ENCODE measurements at places on chromosomes 13 and 19.

GRCh38 chr13:50627111-50627510, 216.4 kb downstream of the DLEU7 start:
- no peak for DNase-seq

- DNase-seq = no peak
Measured at GRCh38 chr13:94974015-94974951, 261.9 kb upstream of the SOX21 start.

DNA sequence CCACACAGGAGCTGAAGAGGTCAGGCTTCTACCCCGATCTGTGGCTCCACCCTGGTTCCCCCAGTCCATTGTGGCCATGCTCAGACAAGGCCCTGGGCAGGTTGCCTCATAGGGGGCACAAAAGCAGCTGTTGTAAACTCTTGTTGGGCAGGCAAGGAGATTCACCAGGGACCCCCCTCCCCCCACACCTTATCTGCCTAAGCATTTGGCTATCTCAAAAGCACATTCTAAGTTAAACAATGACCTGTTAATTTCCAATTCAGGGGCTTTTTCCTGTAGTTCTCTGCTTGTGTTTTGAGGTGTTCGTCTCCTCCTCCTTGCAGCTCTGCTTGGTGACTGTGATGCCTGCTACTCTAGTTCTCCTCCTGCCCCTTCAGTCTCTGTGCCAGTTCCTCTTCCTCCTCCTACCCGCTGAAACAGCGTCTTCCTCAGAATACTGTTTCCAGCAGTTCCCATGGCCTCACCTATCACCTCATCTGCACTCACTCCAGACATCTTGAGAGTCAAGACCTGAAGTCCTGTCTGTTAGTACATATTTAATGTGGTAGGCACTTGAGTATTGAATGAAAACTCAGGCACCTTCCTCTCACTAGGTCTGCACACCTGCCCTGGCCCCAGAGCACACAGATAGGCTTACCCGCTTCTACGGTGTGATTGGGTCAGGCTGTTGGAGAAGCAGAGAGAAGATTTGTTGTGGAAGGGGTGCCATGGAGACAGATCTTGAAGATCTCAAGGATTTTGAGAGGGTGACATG, 31.7 kb downstream of the SPATA13 start:
- no peak for DNase-seq

GRCh38 chr13:42114912-42115311, 66.5 kb downstream of the DGKH start:
- DNase-seq = no peak

DNA sequence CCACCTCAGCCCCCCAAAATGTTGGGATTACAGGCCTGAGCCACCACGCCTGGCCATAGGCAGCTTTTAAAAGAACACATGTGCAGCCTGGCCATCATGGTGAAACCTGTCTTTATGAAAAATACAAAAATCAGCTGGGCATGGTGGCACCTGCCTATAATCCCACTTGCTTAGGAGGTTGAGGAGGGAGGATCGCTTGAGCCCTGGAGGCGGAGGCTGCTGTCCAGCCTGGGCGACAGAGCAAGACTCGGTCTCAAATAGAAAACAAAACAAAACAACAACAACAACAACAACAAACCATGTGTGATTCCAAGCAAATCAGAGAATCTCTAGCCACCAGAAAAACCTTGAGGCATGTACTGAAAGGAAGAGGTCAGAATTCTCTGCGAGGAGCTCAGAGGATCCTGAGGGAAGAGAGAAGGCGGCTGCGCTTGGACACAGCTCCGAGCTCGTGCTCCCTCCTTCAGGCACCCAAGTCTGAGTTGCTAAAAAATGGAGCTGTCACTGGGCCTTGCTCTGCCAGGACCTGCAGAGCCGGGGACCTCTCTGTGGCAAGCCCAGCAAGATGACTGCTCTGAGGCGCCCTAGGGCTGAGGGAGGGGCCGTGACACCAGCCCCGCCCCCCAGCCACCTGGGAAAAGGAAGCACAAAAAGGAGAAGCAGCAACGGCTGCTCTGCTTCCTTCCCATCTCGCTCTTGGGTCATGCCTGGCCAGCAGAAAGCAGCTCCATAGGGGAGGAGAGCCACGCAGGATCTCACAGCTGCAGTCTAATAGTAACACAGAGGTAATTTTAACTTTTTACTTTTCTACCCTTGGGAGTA, at the start of gene ARL11:
ARL11 (plus strand) TSS at position 677 of the 822 bp plus-strand sequence. CDS start 1,941 bp downstream, outside the sequence.
- DNase-seq = peak; percentile 39

GRCh38 chr13:113465300-113465699, 12.0 kb upstream of the ADPRHL1 start:
- no peak for DNase-seq

GRCh38 chr19:16217716-16218451, 20.2 kb downstream of the AP1M1 start:
- DNase-seq = no peak

GRCh38 chr13:101018720-101019119, 344.1 kb upstream of the TMTC4 start:
- no peak for DNase-seq

GRCh38 chr13:100581504-100581903, 7.1 kb downstream of the GGACT start:
- DNase-seq = no peak

DNA sequence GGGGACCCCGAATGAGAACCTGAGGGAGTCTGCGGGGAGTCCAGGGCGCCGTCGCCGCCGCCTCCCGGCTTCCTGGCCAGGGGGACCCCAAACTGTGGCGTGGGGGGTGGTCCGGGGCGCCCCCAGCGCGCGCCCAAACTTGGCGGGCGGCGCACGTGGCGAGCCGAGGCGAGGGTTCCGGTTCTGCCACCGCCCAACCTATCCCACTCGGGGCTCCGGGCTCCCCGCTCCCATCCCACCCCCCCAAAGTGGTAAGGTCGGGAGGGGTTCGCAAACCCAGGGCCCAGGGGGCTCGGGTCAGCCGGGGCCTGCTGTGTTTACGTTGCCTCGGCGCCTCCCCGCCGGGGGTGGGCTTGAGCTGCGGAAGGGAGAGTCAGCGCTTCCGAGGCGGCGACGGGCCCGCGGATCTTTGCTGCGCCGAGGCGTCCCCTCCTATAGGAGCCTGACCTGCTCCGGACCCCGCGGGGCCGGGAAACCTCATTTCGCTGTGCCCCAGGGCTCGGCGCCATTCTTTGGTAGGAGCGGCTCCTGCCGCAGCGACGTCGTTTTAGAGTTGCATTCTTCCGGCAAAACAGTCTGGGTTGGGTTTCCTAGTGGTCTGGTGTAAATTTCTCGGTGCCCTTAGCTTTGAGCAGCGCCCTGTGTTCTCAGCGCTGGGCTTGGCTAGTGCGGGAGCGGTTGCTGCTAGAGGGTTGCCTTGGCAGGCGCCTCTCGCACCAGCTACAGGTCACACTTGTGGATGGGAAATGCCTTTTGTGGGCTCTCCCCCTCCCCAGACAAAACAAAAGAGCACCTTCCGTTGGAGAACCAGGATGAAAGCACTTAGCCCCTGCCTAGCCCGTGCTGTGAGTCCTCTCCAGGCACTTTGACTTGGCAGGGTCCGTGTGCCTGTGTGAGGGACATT, 1.2 kb downstream of the DAZAP1 start:
- peak; percentile 45 for DNase-seq

- DNase-seq = no peak
Measured at GRCh38 chr19:39379865-39380396, 11.0 kb downstream of the PAF1 start.

DNA sequence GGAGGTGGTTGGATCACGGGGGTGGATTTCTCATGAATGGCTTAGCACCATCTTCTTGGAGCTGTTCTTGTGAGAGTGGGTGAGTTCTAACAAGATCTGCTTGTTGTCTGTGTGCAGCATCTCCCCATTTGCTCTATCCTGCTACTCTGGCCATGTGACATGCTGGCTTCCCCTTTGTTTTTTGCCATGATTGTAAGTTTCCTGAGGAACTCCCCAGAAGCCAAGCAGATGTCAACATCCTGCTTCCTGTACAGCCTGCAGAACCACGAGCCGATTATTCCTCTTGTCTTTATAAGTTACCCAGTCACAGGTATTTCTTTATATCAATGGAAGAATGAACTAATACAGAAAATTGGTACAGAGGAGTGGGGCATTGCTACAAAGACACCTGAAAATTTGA, 2.3 kb upstream of the SIGLEC12 start:
- DNase-seq = no peak

GRCh38 chr19:10471909-10472308, 31.2 kb downstream of the KEAP1 start:
- no peak for DNase-seq

DNA sequence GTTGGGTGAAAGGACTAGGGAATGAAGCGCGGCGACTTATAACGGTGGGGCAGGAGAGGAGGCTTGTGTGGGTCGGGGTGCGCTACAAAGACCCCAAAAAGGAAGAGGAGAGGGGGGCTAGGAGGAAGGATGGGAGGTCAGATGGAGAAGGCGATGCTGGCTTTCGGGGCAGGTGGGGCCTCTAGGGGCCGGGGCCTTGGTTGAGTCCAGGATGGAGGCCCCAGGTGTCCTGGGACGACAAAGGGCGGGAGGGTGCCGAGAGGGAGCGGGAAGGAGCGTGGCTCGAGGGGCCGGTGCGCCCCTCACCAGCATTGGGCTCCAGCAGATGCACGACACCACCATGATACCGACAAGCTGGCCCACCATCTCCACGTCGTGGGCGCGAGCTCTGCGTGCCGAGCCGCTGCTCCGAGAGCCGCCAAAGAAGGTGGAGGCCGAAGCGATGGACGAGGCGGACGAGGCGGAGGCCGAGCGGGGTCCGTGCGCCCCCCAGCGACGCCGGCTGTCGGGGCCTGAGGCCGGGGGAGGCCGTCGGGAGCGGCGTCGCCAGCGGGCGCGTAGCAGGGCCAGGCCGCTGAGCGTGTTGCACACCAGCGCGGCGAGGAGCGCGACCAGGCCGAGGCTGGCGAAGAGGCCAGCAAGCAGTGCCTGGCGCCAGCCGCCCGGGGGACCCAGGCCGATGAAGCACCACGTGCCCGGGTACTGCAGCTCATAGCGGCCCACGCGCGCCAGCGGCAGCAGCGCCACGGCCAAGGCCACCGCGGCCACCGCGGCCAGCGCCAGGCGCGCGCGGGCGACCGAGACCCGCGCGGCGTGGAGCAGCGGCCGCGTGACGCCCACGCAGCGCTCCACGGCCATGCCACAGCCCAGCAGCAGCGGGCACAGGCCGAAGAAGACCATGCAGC, 1.8 kb downstream of the PTGER1 start:
- DNase-seq = no peak

DNA sequence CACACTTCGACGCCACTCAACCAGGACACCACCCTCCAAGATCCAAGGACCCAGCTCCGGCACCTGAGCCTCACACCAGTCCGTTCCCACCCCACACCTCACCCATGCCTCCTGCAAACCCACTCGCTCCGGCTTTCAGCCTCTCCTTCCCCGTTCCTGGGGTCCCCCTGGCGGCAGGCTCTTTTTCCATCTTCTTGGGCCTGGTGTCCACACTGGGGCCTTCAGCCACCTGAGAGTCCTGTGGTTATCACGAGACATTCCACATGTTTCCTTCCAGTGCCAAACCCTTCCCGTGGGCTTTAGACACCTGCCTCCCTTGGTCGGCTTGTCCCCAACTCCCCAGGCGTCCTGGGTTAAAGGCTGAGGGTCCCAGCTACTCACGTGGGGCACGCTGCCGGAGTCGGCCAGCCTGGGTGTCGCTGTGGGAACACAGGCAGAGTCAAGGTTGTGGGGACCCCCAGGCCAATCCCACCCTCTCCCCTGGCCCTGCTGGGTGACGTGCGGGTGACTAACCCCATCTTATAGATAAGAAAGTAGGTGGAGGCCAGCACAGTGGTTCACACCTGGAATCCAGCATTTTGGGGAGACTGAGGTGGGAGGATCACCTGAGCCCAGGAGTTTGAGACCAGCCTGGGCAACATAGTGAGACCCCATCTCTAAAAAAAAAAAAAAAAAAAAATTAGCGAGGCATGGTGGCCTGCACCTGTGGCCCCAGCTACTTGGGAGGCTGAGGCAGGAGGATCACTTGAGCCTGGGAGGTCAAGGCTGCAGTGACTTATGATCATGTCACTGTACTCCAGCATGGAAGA, 1.9 kb downstream of the JSRP1 start:
- DNase-seq = no peak

DNA sequence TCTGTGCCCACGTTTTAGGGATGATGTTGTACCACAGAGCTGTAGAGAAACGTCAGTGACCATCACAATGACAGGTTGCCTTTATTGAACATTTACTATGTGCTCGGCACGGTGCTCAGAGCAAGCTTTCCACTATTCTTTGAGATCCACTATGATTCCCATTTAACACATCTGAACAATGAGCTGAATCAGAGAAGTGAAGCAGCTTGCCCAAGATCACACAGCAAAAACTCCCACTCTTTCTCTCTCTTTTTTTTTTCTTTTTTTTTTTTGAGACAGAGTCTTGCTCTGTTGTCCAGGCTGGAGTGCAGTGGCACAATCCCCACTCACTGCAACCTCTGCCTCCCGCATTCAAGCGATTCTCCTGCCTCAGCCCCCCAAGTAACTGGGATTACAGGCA, 8.1 kb upstream of the TNFSF9 start:
- no peak for DNase-seq

Measured in activated T-cell treated with anti-CD3 and anti-CD28 coated beads for 1 hour (primary cell).